ENCODE measurements at places on chromosomes 7 and 10. TPM values are rescaled to one million over a fixed set of nuclear protein-coding genes. Genes with fewer than 3 reads are reported as not detected.

ADD3 gene
- 88.6 TPM for polyA plus RNA-seq

DNA sequence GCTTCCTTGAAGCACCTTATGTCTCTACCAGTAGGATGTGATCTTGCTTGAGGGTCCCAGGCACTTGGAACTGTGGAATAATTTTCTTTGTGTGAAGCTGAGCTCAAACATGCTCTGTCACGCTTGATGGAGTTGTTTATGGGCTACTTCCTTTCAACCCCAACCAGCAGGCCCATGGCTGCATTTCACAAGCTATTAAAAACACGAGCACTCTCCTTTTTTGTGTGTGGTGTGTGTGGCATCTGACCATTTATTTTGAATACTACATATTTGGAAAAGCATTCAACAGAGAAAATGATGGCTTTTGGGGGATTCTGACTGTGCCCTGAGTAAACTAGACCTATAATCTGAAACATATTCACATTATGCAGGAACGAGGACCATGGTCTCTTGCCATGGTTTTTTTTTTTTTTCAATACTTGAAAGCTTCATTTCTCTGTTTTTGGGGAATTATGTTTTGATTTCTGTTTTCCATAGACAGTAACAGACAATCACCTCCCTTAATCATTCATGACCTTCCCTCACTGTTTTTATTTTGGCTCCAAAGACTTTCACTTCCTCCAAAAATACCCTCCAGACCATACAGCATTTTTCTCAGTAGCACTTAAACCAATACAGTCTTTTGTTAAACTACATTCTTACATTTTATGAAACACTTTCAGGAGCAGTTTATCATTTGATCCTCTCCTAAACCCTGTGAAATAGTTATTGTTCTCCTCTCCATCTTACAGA is 233.6 kb upstream of the BMPER start:
- no peak for DNase-seq

- no peak for DNase-seq
These were observed 72.1 kb downstream of the INHBA start for GRCh38 chr7:41630741-41631140.

GRCh38 chr10:123613346-123613850 is 52.8 kb upstream of the GPR26 start:
- DNase-seq, result no peak

DNA sequence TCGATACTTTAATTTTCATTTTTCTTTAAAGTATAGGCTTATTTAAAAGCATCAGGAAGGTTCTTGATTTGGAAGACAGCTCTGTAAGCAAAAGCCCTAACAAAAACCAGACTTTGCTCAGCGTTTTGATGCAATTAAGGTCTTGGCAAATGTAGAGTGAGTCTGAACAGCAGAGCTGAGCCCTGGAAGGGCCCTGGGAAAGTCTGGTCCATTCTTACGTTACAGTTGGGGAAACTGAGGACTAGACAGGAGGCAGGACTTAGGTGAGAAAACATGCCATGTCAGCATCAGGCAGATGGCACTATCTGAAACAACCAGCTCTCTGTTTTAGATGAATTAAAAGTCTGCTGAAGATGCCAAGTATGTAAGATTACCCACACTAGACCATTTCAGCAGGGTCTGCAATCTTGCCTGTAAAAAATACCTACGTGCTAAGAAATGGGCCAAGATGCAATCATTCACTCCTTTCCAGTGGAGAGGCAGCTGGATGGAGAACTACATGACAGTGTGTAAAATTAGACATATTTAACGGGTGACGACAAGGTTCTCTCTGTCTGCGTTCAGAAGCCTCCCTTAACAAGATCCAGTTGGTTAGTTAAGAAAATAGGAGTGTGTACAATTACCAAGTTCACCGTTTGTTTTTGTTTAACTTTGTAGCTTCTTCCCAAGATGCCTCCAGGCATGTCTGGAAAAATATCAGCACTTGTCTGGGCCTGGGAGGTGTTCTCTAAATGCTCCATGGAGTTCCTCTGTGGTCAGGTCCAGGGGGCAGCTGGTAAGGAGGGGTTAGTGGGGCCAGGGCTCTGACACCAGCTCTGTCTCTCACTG is 502.3 kb upstream of the ZMIZ1 start:
- no peak for DNase-seq
